ENCODE measurements at places on chromosomes 12 and 14.

- DNase-seq, result no peak
These were observed 253.7 kb downstream of the SLC6A15 start for GRCh38 chr12:84658877-84659276.

DNA sequence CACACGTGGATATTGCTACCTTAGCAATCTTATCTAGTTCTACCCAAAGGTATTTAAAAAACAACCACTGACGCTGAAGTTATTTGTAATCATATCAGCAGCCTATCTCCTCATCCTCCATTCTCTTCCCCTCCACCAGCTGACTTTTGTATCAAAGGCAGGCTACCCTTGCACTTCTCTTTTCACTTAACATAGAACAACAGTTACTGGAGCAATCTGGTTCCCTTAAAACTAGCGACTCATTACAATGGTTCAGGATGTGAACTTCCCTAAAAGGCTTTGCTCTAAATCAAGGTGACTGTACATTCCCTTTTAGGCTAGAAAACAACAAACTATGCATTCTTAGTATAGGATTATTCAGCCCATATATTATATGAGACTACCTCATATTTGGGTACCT lies 404.7 kb downstream of the APAF1 start:
- DNase-seq, result no peak

- DNase-seq, result peak; percentile 17
These were observed 150.2 kb upstream of the CLEC14A start for GRCh38 chr14:38405851-38406635.

DNA sequence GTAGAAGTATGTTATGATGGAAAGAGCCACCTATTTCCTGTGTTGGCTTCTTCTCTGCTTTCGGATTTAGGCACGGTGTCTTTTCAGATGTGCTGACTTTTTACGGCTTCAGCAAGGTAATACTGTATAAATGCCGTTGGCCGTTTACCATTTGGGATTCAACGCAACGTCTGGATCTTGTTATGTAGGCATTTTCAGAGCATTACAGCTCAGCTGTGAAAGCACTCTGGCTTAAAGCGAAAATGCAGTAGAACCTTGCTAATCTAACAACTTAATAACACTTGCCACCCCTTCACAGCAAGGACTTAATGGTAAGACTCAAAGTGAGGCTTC lies 229.9 kb downstream of the EFCAB11 start:
- no peak for DNase-seq

DNA sequence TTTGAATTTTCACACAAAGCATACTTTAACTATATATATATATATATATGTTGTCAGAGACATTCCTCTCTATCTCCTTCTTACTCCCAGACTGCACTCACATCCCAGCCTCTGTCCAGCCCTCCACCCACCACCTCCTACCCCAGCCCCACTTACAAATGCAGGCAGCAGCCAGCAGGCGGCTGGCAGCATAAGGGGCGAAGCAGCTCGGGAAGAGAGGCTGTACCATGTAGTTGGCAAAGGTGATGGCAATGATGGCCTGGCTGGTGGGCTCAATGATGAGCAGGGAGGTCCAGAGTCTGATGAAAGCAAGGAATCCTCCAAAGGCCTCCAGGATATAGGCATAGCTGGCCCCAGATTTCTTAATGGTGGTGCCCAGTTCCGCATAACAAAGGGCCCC lies 2.5 kb downstream of the SLC7A7 start:
- no peak for DNase-seq

Data from DMS53 (cell line).